Astrocyte of the spinal cord (primary cell): ENCODE measurements at places on chromosomes 6 and 20.
A peak's percentile ranks its signal among the peaks of the same experiment; 100 is the strongest.

GRCh38 chr6:110512991-110513390 is 36.6 kb upstream of the SLC22A16 start:
- peak; percentile 36 for DNase-seq

DNA sequence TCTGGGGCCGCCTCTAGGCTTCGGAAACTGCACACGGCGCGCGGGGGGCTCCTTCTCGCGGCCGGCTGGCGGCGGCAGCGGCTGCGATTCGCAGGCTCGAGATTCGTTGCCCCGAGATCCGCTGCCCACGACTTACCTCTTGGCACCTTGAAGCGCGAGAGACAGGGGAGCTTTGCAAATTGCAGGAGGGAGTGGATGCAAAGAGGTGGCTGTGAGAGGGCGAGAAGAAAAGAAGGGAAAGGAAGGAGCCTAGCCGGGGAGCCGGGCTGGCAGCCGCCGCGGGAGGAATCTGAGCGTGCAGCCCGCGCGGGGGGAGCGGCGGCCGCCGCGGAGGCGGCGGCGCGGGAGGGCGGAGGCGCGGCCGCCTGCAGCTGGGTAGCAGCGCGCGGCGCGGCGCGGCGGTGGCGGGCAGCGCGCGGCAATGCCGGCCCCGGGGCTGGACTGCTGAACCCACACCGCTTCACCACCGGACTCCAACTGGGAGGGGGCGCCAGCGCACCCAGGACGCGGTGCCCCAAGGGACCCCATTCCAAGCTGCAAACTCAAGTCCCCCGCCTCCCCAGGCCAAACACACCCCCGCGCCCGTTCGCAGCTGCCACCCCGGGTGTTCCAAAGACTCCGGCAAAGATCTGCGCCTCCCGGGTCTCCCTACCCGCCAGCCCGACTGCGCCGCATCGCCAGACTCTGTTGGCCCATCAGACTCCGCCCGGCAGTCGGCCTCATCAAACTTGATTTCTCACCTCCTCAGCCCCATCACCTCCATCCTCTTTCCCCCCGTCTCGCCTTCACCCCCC is 44.2 kb upstream of the SUPT3H start:
- DNase-seq = peak; percentile 84

GRCh38 chr6:148445620-148446019 is 103.0 kb downstream of the SASH1 start:
- DNase-seq = peak; percentile 78

- no peak for DNase-seq
These were observed 40.0 kb upstream of the GCNT2 start for GRCh38 chr6:10481101-10481500.

DNA sequence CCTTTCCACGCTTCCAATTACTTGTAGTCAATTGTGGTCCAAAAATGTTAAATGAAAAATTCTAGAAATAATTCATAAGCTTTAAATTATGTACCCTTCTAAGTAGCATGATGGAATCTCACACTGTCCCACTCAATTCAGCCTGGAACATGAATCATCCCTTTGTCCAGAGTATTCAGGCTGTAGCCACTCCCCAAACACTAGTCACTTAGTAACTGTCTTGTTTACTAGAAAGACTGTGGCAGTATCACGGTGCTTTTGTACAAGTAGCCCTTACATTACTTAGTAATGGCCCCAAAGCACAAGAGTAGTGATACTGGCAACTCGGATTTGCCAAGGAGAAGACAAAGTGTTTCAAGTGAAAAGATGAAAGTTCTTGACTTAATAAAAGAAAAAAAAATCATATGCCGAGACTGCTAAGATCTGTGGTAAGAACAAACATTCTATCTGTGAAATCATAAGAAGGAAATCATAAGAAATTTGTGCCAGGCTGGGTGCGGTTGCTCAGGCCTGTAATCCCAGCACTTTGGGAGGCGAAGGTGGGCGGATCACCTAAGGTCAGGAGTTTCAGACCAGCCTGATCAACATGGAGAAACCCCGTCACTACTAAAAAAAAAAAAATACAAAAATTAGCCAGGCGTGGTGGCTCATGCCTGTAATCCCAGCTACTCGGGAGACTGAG is 168.5 kb upstream of the SIM1 start:
- peak; percentile 80 for DNase-seq

DNA sequence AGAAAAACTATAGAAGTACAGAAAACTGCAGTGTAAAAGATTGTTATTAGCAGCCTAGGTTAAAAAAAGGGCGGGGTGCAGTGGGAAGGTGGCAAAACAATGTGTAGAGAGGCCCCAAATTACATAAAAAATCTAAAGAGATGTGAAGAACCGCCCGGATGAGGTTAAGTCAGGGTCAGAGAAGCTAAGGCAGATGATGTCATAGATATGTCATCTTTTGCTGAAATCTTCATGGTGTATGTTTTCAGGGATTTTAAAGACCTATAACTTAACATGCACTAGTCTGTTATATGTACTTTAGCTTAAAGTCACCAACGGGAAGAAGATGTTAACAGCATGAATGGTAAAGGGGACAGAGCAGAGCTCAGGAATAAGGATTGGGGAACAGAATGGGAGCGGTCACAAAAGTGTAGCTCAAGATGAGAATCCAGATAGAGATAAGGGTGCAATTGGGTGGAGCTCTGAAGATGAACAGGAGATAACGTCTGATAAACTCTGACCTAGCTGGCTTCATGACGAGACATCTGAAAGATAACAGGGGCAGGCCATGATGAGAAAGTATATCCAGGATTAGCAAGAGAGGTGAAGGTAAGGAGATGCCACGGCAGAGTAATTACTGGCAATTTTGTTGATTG is 83.4 kb downstream of the TFAP2A start:
- no peak for DNase-seq

GRCh38 chr6:109454496-109455436 is 806 bp downstream of the MICAL1 start:
- DNase-seq = peak; percentile 47

DNA sequence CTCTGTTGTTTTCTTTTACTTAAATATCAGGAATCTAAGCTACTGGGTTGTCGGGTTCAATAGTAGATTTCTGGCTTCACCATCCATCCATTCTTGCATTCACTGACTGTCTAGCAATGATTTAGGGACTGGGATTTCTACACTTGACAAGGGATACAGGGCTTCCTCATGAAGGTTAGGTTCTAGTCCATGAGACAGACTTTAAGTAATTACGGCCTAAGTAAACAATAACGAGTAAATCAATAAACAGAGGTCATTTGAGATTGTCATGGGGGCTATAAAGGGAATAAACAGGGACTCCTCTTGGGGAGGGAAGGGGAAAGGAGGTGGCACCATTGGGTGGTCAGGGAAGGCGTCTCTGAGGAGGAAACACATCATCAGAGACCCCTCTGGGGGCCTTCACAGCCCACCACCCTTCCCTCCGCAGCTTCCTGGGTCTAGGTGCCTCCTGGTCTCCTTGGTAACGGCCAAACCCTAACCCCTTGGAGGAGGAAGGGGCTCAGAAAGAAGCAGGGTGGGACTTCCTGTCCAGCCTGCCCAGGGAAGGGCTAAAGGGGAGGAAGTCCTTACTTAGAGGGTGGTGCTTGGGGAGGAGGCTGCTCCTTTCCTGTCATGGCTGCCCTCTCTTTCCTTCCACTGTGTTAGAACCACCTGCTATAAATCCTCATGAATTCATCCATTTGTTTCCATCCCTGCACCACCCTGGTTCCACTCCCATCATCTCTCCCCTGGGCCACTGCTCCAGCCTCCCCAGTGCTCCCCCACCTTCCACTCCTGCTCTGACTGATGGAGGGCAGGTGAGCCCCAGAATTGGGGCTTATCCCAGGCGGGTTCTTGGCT is 33.3 kb downstream of the BPIFB4 start:
- DNase-seq = no peak

GRCh38 chr6:83868639-83869038 is 9.2 kb downstream of the CYB5R4 start:
- DNase-seq = peak; percentile 73

- DNase-seq = no peak
These were observed 34.7 kb downstream of the HM13 start for GRCh38 chr20:31548820-31549512.

DNA sequence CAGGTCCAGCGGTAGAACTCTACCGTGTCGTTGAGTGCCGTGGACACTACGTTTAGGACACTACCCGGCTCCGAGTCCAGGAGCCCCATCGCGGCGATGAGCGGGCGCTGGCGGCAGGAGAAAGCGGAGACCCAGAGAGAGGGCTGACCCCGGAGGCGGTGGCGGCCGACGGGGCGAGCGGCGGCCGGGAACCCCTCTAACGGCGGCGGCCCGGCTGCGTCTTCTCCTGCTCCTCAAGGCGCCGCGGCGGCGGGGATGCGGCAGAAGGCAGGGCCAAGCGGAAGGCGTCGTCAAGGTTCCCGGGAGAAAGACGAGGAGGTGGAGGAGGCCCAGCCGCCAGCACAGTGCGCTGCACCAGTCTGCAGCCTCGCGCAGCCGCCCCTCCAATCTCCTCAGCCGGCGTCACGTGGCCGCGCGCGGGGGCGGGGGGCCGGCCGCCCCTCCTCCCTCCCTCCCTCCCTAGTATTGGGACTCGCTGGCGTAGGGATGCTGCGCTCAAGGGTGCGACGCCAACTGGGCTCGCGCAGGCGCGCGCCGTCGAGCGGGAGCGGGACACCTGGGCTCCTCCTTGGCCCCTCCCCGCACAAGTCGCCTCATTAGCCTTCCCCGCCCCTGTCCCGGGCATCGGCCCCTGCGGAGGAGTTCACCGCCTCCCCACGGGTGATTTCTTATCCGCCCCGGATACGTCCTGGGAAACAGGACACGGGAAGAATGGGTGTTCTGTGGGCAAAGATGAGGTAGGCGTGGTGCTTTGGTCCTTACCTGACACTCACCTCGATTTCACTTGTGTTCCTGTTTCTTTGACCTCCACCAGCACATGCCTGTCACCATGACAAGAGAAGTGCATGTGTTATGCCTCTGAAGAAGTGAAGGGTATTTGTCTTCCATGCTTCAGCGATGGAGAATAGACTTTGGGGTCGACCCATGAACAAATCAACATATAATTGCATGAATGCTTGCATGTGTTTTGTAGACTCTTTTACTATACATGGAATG is at the start of gene ELOVL4:
Gene ELOVL4, minus strand, starts transcription at position 363 of the 996 bp plus-strand sequence. Its CDS starts 274 bp downstream, at position 89.
- peak; percentile 83 for DNase-seq

DNA sequence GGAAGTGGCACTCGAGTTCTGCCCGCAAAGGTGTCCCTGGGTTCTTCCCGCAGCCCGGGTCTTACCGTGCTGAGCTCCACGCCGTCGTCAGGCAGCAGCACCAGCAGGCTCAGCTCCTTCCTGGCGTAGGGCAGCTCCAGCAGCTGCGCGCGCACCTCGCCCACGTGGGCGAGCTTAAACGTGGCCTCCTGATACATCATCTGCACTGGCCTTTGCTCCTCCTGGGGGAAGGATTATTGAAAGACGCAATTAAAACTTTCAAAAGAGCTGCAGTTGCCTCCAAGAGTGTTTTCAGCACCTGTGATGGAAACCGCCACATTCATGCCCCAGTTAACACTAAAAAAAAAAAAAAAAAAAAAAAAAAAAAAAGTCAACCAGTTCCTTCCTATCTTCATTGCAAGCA is 11.3 kb downstream of the SERPINB9 start:
- DNase-seq = no peak

GRCh38 chr20:52622081-52622480 is 350.1 kb upstream of the TSHZ2 start:
- no peak for DNase-seq

- peak; percentile 77 for DNase-seq
These were observed 7.2 kb upstream of the CHMP4B start for GRCh38 chr20:33803921-33804337.

DNA sequence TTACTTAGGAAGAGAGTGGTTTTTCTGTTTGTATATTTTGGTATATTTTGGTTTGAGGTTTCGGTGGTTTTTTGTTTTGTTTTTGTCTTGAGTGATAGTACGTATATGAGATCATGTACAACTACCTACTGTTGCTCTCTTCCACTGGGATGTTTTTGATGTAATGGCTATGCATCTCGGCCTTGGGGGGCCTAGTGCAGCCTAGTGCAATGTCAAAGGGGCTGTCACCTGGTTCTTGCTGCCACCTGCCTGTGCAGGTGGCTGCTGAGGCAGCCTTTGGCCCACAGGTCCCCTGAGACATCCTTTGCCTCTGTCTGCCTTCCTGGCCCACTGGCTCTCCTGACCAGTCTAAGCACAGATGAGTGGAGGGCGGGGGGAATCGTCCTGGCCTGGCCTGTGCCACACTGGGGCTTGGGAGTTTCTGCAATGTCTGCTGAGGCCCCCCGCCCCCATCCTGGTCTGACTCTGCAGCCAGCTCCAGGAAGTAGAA is 546.6 kb downstream of the CD83 start:
- no peak for DNase-seq

DNA sequence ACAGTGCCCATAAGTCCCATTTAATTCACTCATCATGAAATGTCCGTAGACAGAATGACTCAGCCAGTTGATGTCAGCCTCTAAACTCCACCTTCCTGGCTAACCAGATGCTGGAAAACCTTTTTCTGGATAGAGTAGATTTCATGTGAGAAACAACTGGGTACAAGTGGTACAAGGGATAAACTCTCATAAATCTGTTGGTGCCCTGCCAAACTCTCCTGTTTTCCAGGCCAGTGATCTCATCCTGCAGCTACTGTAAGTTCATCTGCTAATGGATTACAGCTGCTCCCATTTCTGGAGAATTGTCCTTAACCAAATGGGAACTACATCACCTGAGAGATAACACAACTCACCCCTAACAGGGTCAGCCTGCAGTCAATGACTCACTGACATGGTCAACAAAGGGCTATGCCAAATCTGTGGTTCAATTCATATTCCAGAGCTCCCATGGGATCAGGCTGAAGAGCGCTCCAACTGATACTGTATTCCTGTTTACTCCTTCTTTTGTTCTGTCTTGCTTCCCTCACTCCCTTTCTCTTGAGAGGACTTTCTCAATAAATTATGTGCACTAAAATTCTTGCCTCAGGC is 210.1 kb upstream of the HDDC2 start:
- peak; percentile 46 for DNase-seq

GRCh38 chr6:136716917-136717715 is 75.2 kb downstream of the MAP3K5 start:
- DNase-seq = peak; percentile 22

DNA sequence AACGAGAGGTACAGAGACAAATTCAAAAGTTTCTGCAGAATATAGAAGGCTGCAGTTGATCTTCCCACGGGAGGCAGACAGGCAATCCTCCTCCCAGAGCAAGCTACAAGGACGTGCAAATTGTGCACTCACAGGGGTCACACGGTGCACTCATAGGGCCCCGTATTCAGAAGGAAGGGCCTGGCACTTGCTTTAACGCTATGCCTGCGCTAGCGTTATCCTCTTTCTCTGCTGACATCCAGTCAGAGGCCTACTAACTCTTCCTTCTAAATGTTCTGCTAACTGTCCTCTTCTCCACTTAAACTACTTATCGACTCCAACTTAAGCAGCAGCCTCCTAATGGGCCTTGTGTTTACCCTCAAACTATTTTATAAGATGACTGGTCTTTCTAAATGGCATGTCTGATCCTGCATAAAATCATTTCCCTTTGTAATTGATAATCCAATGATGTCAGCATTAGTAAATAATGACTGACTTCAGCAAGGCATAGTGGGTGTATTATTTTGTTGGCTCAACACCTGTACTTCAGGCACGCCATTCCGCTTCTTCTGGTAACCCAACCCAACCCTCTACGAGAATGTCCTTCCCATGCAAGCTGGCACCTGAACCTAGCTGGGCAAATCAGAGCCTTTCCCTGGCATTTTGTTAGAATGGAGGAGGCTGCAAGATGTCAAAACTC is 2.2 kb downstream of the IFNGR1 start:
- no peak for DNase-seq

GRCh38 chr20:25246182-25246999 is 1.5 kb upstream of the PYGB start:
- DNase-seq = no peak
